Esophagus muscularis mucosa (tissue), 4 donors: ENCODE measurements at places on chromosomes 3 and 15. TPM values are rescaled to one million over a fixed set of nuclear protein-coding genes. Genes with fewer than 3 reads are reported as not detected.

- H3K27ac ChIP-seq = no peak overlapping the region
- H3K4me3 ChIP-seq = no peak overlapping the region
- H3K36me3 ChIP-seq = peaks cover 7% of the 10 kb centered on the region
- no peaks in the 10 kb centered on the region for H3K4me1 ChIP-seq
- no peaks in the 10 kb centered on the region for H3K27me3 ChIP-seq
- DNase-seq = no peak
Observed at GRCh38 chr3:107798381-107798780, 275.6 kb downstream of the BBX start.

SYNPR gene
- not detected for total RNA-seq

RAB5A gene
- 77.8 TPM for total RNA-seq

ALG1L2 gene
- not detected for total RNA-seq

DNA sequence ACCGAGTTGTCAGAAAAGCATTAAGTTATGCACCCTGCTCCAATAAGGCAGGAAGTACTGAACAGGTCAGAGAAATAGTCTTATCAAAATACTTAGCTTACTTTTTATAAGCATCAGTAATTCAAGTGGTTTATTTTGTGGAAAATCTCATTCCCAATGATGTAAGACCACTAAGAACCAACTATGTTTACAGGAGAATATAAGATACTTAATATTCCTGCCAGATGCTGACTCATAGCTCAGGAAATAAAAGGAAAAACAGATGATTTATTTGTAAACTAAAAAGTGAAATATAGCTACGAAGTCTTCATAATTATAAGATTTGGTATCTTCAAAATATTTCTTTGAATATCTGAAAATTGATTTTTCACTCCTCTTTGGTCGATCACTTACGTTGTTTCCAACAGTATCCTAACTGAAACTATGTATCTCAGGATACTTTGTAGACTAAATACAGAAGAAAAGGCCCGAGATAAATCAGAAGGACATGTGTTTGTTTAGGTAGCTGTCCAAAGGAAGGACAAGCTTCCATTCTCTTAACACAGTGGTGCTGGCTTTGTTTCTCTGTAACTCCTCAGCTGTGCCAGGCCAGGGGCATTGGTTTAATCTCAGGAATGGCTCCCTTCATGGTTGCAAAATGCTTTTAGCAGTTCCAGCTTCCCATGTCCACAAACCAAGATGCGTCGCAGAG is 295.8 kb downstream of the GBE1 start:
- H3K27ac ChIP-seq = no peak overlapping the region
- no peak for DNase-seq
- H3K36me3 ChIP-seq = no peaks in the 10 kb centered on the region
- H3K4me3 ChIP-seq = no peak overlapping the region

- peaks cover 15% of the 10 kb centered on the region for H3K36me3 ChIP-seq
- H3K27ac ChIP-seq = peak overlapping the region; percentile 5
- H3K27me3 ChIP-seq = no peaks in the 10 kb centered on the region
- no peak for DNase-seq
Observed at GRCh38 chr15:90618330-90619125, 88.8 kb downstream of the CRTC3 start.

DNA sequence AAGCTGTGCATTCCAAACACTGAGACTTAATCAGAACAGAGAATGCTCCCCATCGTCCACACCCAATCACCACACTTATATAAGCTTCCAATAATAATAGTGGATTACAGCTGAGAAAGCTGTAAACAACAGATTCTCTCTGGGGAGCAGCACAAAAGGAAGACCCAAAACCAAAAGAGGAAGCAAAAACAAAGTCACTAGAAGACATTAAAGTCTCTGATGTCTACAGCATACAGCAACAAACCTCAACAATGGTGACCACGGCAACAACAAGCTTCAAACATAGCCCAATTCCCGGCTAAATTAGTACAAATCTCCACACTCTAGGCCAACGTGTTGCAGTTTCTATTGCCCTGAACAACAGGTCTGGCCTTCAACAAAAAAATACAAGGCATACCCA is 37.7 kb downstream of the ZDHHC23 start:
- no peak overlapping the region for H3K27ac ChIP-seq
- no peaks in the 10 kb centered on the region for H3K4me1 ChIP-seq
- no peaks in the 10 kb centered on the region for H3K27me3 ChIP-seq
- no peak for DNase-seq
- no peak overlapping the region for H3K4me3 ChIP-seq

DNA sequence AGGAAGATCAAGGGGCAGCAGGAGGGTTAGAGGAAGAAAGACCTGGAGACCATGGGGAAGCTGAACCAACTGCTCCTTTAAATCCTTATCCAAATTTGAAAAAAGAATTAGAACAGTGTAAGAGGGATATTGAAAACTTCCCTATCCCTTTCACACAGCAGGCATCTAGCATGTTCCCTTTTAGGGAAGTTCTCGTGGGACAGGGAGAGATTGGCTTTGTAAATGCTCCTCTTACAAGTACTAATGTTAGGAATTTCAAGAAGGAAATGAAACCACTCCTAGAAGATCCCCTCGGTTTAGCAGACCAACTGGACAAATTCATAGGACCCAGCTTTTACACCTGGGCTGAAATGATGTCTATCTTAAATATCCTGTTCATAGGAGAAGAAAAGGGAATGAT is 41.5 kb downstream of the PPCDC start:
- DNase-seq = no peak
- no peaks in the 10 kb centered on the region for H3K36me3 ChIP-seq
- H3K27me3 ChIP-seq = no peaks in the 10 kb centered on the region
- H3K4me3 ChIP-seq = no peak overlapping the region

DNA sequence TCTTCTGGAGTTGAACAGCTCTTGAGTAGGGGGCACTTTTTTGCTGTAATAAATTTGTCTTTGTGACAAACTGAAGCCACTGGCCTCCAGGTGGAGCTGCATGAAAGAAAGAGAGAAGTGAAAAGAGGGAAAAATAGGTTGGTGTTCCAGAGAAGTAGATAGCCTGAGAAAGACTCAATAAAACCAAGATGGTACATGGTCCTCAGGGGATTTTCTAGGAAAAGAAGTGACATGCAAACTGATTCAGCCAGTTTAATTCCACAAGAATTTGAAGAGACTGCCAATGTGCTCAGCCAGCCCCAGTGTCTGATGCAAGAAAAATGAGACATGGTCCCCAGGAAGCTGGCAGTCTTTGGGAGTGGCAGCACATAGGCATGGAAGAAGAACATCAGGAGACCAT is 152.7 kb downstream of the CD47 start:
- H3K4me1 ChIP-seq = no peaks in the 10 kb centered on the region
- H3K36me3 ChIP-seq = no peaks in the 10 kb centered on the region

DNA sequence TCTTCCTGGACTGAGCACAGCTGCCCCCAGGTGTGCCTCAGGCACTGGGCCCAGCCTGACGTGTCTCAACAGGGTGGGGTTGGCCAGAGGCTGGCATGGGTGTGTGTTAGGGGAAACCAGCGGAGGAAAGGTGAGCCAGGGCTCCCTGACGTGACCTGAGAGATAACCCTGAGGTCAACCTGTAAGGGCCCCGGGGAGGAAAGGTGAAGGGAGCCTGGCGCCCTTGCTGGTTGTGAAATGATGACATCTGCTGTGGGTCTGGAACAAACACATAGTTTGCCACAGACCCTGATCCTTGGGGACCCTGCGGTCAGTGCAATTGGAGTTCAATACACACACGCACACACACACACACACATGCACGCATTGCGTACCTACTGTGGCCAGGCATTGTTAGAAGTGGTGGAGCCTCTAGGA is 100.2 kb upstream of the TLE3 start:
- H3K36me3 ChIP-seq = no peaks in the 10 kb centered on the region
- H3K27me3 ChIP-seq = no peaks in the 10 kb centered on the region
- DNase-seq = no peak

ISL2 gene
- total RNA-seq = 1.8 TPM

DNA sequence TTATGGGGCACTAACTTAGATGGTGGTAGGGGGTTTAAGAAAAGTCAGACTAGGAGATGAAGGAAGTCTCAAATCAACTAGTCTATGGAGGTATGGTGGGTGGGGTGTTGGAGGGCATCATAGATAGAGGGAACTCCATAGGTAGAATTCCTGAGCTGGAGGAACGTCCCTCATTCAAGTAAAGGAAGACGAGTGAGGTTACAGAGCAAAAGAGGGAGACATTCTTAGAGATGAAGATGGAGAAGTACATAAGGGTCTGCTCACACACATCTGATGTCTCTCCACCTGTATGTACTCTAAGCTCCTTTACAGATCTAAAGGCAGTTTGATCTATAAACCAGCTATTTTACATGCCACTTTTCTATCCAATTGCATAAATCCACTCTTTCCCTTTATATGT is 1.4 kb downstream of the PLSCR1 start:
- H3K4me1 ChIP-seq = peaks cover 47% of the 10 kb centered on the region
- H3K36me3 ChIP-seq = no peaks in the 10 kb centered on the region
- peak overlapping the region; percentile 95 for H3K27ac ChIP-seq
- no peaks in the 10 kb centered on the region for H3K27me3 ChIP-seq
- DNase-seq = no peak

DISP2 gene
- 0.17 TPM for total RNA-seq

DNA sequence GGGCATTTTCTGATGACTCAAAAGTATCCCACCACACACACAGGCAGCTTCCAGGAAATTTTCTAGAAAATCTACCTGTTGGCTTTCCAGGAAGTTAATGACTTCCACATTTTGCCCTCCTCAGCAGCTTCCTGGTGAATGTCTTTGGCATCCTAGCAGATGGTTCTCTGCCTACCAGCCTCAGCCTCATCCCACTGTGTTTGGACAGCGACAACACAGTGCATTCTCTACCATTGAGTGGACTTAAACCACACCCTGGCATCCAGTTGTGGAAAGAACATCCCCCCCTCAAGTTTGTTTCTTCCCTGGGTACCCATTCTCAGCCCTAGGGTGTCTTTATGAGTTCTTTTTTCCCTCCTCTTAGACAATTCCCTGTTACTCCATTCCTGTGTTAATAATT is 50.8 kb upstream of the GADL1 start:
- H3K27me3 ChIP-seq = no peaks in the 10 kb centered on the region
- no peak for DNase-seq
- no peak overlapping the region for H3K27ac ChIP-seq

DNA sequence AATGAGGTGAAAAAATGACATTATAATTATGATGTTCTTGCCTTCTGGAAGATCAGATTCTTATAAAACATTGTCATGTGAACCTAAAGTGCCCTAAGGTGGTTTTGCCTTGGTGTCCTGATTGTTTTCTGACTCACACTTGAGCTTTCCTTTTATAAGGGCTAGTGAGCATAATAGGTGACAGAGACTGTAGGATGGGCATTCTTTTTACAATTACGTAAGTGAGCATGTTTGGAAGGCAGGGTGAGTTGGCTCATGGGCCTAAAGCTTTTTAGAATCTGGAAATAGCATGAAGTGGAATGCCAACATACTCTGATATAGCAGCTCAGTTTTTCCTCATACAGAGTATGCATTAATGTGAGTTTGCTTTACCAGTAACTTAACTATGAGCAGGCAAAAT is 41.2 kb downstream of the CRYBG3 start:
- DNase-seq = no peak
- no peaks in the 10 kb centered on the region for H3K36me3 ChIP-seq
- no peak overlapping the region for H3K4me3 ChIP-seq
- H3K27me3 ChIP-seq = no peaks in the 10 kb centered on the region

DNA sequence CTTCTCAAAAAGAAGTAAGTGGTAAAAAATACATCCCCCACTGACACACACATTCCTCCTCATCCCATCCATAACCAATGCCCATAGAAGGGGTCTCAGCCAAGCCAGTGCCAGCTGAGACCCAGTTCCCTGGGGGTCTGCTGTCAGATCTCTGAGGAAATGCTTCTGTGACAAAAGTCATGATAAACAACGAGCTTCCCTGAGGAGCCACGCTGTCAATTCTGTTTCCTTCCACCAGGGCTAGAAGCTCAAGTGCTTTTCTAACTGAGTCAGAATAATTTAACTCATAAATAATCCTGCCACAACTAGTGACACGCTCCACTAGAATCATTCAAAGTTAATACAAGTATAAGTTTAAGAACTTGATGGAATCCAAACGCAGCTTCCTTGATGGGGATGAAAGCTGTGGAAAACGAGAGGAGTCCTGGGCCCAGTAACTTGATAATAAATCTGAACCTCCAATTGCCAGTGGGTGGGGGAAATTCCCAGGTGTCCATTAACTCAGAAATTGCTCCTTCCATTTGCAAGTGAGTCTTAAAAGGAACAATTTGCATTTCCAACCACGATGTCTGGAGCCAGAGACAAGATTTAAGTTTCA is 348.7 kb upstream of the LMCD1 start:
- H3K4me3 ChIP-seq = no peak overlapping the region
- no peaks in the 10 kb centered on the region for H3K36me3 ChIP-seq
- no peaks in the 10 kb centered on the region for H3K27me3 ChIP-seq
- DNase-seq = peak; percentile 42
- H3K4me1 ChIP-seq = no peaks in the 10 kb centered on the region

- DNase-seq = no peak
- no peak overlapping the region for H3K4me3 ChIP-seq
- H3K36me3 ChIP-seq = no peaks in the 10 kb centered on the region
- no peaks in the 10 kb centered on the region for H3K27me3 ChIP-seq
Observed at GRCh38 chr3:170523248-170523647, 62.6 kb downstream of the SLC7A14 start.

DNA sequence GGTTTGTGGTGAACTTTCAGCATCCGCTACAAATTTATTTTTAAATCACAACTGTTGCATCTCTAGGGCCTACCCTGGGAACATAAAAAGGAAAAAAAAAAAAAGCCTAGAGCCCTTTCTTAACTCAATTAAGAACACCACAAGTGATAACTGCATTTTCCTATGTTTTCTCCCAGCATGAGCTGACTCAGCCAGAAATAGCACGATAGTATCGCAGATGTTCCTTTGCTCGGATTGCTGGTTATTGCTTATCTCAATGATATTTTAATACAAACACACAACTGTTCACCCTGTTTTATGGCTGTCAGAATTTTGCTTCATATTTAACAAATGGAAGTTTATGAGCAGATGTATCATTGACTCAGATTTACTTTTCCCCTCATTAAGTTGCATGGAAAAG is 251.8 kb upstream of the SUCLG2 start:
- DNase-seq = no peak
- H3K27ac ChIP-seq = no peak overlapping the region
- H3K4me1 ChIP-seq = no peaks in the 10 kb centered on the region
- H3K4me3 ChIP-seq = no peak overlapping the region

HPS3 gene
- 11.1 TPM for total RNA-seq

GOLGA6A gene
- total RNA-seq = not detected

- H3K27ac ChIP-seq = peak overlapping the region; percentile 70
- DNase-seq = no peak
- no peak overlapping the region for H3K4me3 ChIP-seq
Observed at GRCh38 chr15:66760968-66761725, 59.1 kb downstream of the SMAD6 start.

NPAP1 gene
- not detected for total RNA-seq

RLBP1 gene
- total RNA-seq = 0.50 TPM
